ENCODE measurements at places on chromosomes 16 and 17.

- DNase-seq: peak; percentile 9
These were observed 5.7 kb upstream of the KCNJ12 start for GRCh38 chr17:21370430-21370829.

- no peak for DNase-seq
These were observed 55.7 kb downstream of the CENPV start for GRCh38 chr17:16297367-16298139.

GRCh38 chr17:81189016-81189415 lies 23.0 kb upstream of the AATK start:
- DNase-seq: no peak

GRCh38 chr16:69318911-69319289 lies 7.8 kb downstream of the VPS4A start:
- DNase-seq: no peak
